ELR (cell line): ENCODE measurements at places on chromosomes 11 and 22.
A peak's percentile ranks its signal among the peaks of the same experiment; 100 is the strongest.

DNA sequence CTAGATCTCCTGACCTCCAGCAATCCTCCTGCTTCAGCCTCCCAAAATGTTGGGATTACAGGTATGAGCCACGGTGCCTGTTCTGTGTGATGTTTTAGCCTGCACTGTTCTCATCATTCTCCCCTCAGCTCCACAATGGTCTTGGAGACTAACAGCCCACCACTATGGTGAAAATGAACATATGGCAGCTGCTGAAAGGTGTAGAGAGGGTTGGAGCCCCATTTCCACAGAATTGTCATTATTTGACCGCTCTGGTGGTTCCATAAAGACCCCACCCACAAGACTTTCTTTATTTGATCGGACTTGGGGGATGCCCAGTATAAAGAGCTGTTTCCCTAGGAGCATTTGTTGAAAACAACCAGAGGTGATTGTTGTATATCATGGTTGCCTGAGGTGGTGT is 67.9 kb upstream of the SEPTIN5 start:
- no peak for DNase-seq

DNA sequence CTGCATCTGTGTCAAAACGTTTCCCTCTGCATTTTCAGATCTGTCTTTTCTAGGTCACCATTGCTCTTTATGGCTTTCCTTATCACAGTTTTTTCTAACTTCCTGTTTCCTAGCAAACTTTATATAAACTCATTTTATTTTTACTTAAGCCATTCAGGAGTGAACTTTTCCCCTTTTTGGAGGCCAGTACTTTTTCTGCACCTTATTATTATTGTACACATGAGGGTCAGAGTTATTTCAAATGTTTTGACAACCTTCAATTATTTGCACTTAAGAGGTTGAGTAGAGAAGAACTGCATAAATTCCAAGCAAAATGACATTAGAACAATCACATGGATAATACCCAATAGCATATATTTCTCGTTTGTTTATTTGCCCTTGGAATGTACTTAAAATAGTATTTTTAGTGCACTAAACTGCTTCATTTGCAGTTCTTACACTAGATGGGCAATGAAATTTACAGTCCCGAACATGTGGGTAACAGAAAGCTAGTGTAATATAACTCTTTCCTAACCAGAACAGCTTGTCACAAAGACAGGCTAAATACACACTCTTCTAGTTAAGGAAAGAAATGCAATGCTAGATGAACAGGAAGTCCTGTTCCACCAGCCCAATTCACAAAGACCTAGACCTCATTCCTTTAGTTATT is 79.5 kb downstream of the UBASH3B start:
- DNase-seq = no peak

- no peak for DNase-seq
Measured at GRCh38 chr22:33328789-33329296, 270.7 kb upstream of the SYN3 start.

DNA sequence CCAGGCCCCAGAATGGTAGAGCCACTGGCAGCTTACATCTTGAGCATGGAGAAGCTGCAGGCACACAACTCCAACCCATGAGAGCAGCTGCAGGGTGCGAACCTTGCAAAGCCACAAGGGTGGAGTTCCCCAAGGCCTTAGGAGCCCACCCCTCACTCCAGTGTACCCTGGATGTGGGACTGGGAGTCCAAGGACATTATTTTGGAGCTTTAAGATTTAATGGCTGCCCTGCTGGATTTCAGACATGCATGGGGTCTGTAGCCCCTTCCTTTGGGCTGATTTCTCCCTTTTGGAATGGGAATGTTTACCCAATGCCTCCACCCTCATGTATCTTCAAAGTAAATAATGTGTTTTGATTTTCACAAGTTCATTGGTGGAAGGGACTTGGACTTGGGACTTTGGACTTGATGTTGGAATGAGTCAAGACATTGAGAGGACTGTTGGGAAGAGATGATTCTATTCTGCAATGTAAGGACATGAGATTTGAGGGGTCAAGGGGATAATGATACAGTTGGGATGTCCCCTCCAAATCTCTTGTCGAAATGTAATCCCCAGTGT is 1.1 kb upstream of the KRTAP5-7 start:
- no peak for DNase-seq

DNA sequence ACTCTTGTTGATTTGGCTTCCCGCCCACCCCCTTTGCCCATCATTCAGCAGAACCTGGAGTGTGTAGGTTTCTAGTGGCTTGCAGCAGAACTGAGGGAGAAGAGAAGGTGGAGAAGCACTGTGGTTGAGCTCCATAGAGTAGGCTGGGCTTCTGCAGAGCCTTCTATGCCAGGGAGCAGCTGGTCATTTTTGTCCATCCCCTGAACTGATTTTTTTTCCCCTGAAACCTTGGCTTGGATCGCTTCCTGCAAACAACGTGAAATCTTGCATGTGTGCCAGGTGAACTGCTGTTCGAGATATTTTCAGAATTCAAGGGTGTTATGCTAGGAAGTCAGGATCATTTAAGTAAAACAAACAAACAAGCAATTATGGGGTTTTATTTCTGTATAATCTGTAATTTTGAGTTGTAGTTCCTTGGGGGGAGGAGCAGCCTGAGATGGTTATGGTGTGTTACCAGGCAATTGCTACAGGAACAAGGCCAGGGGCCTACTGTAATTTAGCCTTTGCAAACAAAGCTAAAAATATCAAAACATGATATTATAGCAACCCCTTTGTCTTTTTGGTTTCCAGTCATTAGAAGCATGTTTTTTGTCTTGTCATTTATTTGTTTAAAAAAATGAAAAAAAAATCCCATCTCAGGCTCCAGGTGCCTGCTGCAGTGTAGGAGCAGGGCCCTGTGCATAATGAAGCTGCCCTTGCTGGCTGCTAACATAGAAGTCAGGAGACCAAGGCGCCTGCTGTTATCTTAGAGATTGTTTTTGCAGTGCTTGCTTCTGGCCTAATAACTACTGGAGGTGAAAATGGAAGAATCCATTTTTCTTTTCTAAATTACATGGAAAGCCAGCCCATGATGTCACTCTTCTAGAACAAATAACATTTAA is 152.4 kb upstream of the TTC12 start:
- DNase-seq = no peak

GRCh38 chr22:31334329-31334728 is 11.8 kb downstream of the PATZ1 start:
- DNase-seq = no peak

- no peak for DNase-seq
Measured at GRCh38 chr11:70595452-70595851, 197.1 kb downstream of the CTTN start.

- no peak for DNase-seq
Measured at GRCh38 chr11:134363161-134363560, 31.4 kb downstream of the GLB1L2 start.

GRCh38 chr11:30481330-30481729 is 104.8 kb downstream of the MPPED2 start:
- no peak for DNase-seq

DNA sequence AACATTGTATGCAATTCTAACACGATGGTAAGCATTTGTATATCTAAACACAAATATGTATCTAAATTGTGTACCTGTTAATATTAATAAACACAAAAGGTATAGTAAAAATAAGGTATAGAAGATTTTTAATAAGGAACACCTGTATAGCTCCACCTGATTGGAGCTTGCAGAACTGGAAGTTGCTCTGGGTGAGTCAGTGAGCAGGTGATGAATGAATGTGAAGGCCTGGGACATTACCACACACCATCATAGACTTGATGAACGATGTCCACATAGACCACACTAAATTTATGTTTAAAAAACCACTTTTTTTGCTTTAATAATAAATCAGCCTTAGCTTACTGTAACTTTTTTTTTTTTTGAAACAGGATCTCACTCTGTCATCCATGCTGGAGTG is 97.6 kb upstream of the CLMP start:
- no peak for DNase-seq

DNA sequence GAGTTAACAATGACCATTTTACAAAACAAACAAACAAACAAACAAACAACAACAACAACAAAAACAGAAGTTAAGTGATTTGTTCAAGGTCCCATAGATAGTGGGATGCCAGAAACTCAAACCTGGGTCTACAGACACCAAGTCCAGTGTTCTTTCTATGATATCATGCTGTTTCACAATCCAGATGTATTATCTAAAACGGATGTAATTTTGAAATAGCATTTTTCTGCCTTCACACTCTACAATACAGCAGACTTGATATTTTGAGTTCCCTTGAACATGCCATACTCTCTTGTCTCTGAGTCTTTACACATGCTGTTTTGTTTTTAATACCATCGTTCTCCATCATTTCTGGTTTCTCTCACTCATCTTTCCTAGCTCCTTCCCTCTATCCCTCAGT is 104.5 kb downstream of the RELT start:
- DNase-seq = peak; percentile 9

DNA sequence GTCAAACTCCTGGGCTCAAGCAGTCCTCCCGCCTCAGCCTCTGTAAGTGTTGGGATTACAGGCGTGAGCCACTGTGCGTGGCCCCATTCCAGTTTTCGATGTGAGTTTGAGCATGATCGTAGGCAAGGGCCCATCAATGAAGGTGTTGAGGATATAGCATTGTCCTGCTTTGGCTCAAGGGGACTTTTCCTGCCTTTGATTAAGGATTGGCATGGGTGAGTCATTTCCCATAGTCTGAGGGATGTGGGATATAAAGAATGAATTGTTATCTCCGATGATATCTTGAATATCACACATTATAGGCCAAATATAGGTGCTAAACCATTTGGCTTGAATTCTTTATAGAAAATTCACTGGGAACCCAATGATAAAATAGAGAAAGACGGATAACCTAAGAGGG is 30.4 kb downstream of the STIM1 start:
- DNase-seq = peak; percentile 54
